GM23338 (cell line): ENCODE measurements at places on chromosomes 4 and X. TPM values are rescaled to one million over a fixed set of nuclear protein-coding genes. Genes with fewer than 3 reads are reported as not detected.

GRCh38 chr4:101791182-101791558, 640 bp downstream of the BANK1 start:
- peak overlapping the region; percentile 54 for H3K4me3 ChIP-seq
- H3K27ac ChIP-seq, result no peak overlapping the region
- H3K36me3 ChIP-seq, result no peaks in the 10 kb centered on the region
- DNase-seq, result peak; percentile 48
- peaks cover 25% of the 10 kb centered on the region for H3K4me1 ChIP-seq

- H3K27ac ChIP-seq, result no peak overlapping the region
- no peak overlapping the region for H3K4me3 ChIP-seq
- no peaks in the 10 kb centered on the region for H3K36me3 ChIP-seq
- peak; percentile 11 for DNase-seq
- no peaks in the 10 kb centered on the region for H3K4me1 ChIP-seq
These were observed 102.0 kb upstream of the ZNF827 start for GRCh38 chr4:146040623-146041022.

DNA sequence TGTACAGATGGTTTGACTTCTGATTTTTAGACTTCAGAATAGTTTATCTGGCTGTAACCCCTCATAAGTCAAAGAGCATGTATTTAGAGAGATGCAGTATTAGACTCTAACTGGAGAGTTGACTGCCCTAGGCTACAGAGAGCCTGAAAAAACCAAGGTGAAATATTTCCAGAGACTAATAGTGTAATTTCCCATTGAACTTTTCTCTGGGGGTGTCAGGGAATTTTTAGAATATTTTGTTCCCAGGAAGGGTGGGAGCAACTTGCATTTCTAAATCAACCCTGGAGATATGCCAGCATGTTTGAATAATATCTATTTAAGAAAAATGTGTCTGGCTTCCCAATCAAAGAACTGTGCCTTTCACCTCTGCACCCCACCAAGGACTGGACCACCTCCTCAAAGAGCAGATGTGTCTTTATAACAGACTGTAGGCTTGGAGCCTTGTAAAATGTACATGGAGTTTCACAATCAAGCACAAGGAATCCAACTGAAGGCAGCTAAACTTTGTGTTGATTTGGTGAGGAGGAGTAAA, 2.0 kb downstream of the ANXA3 start:
- peaks cover 20% of the 10 kb centered on the region for H3K4me1 ChIP-seq
- H3K36me3 ChIP-seq, result no peaks in the 10 kb centered on the region
- H3K27me3 ChIP-seq, result peaks cover 46% of the 10 kb centered on the region
- H3K27ac ChIP-seq, result no peak overlapping the region

GRCh38 chr4:175380841-175381240, 431.2 kb downstream of the GPM6A start:
- no peaks in the 10 kb centered on the region for H3K27me3 ChIP-seq
- DNase-seq, result no peak
- H3K27ac ChIP-seq, result no peak overlapping the region
- no peaks in the 10 kb centered on the region for H3K36me3 ChIP-seq
- no peaks in the 10 kb centered on the region for H3K4me1 ChIP-seq

- no peaks in the 10 kb centered on the region for H3K27me3 ChIP-seq
- no peaks in the 10 kb centered on the region for H3K4me1 ChIP-seq
- no peak overlapping the region for H3K4me3 ChIP-seq
- no peak overlapping the region for H3K27ac ChIP-seq
- peaks cover 16% of the 10 kb centered on the region for H3K36me3 ChIP-seq
These were observed 55.3 kb upstream of the MSANTD1 start for GRCh38 chr4:3193531-3194203.

DNA sequence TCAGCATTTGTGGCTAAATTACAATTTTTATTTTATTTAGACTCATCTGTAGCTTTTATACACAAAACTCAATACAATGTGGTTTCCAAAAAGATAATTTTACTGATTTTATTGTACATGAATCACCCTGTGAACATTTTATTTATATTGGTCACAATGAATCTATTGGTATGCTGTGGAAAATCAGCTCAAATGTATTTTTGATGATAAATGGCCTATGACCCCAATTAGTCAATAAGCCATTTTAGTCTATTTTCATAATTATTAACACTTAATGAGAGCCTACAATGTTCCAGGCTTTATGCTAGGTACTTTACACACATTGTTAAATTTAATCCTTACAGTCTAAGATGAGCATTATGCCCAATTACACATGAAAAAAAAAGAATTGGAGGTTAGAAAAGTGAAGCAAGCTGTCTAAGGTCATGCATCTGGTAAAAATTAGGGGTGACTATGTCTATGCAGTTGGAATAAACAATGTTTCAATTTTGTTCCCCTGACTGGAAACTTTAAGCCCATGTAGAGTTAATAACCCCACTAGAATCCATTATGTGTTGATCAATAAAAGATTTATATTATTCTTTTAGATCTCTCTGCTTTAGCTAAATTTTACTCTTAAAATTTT, 344.7 kb downstream of the PABPC4L start:
- H3K36me3 ChIP-seq, result no peaks in the 10 kb centered on the region
- no peak for DNase-seq
- H3K4me3 ChIP-seq, result no peak overlapping the region

Gene CASP6
- 30.5 and 42.3 TPM in 2 replicates for total RNA-seq

Gene STK32B
- 1.5 and 2.3 TPM in 2 replicates for total RNA-seq

Gene CTSO
- total RNA-seq, result 0.78 and 0.83 TPM in 2 replicates
